Lung (tissue), 17 donors: ENCODE measurements at places on chromosomes 3 and 15. TPM values are rescaled to one million over a fixed set of nuclear protein-coding genes. Genes with fewer than 3 reads are reported as not detected.

The NPAP1 gene
- total RNA-seq = not detected

- no peak for DNase-seq
- H3K27ac ChIP-seq = no peak overlapping the region
- no peak overlapping the region for H3K4me3 ChIP-seq
- H3K27me3 ChIP-seq = peaks cover 9% of the 10 kb centered on the region
Observed at GRCh38 chr3:109278141-109278540, 38.2 kb downstream of the DPPA2 start.

The ADCY5 gene
- total RNA-seq = 3.2 TPM

The PLA2G4E gene
- 1.7 TPM for total RNA-seq
